ENCODE measurements at places on chromosomes 2 and 18.

- DNase-seq, result no peak
These were observed 11.2 kb upstream of the GYPC start for GRCh38 chr2:126644630-126645191.

DNA sequence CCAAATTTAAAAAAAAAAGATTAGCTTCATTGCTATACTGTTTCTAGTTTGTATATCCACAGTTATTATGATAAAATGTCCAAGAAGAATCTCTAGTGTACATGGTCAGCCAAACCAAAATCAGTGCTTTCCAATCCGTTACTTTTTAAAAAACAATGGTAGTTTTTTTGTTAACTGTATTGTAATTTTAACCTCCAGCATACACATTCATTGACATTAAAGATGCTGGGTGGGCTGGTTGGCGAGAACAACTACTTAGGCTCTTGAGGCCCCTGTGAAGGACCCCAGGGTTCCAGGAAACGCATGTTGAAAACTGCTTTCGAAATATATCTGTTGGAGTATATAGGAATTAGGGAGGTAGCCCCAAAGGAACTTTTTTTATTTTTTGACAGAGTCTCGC, 107.3 kb upstream of the RASGRP3 start:
- DNase-seq, result no peak

- no peak for DNase-seq
These were observed 248.8 kb downstream of the HNMT start for GRCh38 chr2:138213084-138213483.

- no peak for DNase-seq
These were observed 4.3 kb downstream of the MC2R start for GRCh38 chr18:13910986-13911385.

DNA sequence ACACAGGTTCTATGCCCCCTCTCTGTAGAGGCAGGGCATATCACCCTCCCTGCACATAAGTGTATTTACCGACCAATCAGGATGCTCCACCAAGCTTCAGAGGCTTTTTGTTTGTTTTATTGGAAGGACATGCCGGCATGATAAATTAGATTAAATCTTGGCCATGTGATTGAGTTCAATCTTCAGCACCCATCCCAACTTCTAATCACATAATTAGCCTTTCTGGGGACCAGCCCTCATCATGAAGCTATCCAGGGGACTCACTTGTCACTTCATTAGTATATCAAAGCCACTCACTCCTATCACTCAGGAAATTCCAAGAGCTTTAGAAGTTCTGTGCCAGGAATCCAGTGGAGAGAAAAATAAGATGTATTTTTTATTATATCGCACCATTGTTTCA, 158.6 kb upstream of the SYT4 start:
- no peak for DNase-seq

DNA sequence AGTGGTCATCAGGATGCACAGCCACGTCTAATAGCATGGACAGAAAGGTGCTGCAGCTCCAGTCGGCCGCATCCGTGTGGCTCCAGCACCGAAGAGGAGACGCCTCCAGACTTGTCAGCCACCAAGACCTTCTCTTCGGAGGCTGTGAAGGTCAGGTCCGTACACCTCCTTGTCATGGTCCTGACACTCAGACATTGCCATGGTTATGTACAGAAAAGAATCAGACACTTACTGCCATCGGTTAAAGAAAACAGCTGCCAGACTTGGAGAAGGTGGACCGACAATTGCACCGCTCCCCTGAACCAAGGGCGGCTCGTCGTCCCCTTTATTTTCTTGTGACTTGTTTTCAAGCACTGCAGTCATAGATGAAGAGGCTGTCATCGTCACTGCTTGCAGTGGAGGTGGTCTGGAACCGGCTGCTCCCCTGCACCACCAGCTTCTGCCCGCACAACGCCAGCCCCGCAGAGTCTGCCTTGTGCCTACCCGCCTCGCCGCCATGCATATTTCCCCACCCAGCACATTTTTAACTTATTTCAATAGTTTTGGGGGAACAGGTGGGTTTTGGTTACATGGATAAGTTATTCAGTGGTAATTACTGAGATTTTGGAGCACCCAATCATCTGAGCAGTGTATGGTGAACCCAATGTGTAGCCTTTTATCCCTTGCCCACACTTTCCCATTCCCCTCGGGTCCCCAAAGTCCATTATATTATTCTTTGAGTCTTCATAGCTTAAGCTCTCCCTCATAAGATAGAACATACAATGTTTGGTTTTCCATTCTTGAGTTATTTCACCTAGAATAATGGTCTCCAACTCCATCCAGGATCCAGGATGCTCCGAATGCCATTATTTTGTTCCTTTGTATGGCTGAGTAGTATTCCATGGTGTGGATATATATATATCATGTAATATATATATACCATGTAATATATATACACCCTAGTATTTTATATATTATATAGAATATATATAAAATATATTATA, 18.1 kb downstream of the FBXO48 start:
- DNase-seq, result peak; percentile 58

DNA sequence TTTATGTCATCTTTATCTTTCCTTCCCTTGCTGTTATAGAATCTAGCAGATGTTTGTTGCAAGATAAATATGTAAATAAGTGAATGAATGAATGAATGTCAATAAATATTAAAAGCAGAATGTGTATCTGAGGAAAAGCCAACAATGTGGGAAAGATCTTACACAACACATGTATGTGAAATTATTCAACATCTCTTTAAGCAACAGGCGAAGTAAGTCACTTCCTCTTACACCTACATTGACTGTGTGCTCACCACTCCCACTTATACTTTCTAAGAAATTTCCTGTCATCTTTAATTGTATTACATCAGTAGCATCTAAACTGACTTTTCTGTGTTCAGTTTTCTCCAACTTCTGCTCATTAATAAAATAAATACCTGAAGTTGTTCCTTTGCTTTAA, 43.0 kb downstream of the RAD51AP2 start:
- DNase-seq, result no peak

GRCh38 chr2:149860276-149860921, 272.8 kb upstream of the MMADHC start:
- no peak for DNase-seq

GRCh38 chr18:79218605-79219190, 149.5 kb downstream of the ATP9B start:
- no peak for DNase-seq

DNA sequence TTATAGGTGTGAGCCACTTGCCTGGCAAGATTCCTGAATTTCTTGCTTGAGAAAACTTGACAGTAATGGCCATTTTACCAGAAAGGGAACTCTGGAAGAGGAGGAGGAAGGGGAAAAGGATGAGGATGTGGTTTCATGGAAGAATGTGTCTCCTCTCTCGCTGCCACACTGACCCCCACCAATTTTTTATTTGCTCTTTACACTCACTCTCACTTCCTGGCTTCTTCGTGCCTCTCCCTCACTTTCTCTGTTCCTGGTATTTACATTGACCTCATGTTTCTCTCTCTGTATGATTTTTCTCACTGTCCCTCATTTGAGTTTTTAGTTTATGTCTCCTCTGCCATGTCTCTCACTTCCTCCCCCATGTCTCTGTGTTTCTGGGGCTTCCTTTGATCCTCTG, 134.5 kb upstream of the CAB39 start:
- no peak for DNase-seq

GRCh38 chr18:7232218-7232617, 1.3 kb downstream of the LRRC30 start:
- DNase-seq, result no peak
